ENCODE measurements at places on chromosomes 12 and 14.

DNA sequence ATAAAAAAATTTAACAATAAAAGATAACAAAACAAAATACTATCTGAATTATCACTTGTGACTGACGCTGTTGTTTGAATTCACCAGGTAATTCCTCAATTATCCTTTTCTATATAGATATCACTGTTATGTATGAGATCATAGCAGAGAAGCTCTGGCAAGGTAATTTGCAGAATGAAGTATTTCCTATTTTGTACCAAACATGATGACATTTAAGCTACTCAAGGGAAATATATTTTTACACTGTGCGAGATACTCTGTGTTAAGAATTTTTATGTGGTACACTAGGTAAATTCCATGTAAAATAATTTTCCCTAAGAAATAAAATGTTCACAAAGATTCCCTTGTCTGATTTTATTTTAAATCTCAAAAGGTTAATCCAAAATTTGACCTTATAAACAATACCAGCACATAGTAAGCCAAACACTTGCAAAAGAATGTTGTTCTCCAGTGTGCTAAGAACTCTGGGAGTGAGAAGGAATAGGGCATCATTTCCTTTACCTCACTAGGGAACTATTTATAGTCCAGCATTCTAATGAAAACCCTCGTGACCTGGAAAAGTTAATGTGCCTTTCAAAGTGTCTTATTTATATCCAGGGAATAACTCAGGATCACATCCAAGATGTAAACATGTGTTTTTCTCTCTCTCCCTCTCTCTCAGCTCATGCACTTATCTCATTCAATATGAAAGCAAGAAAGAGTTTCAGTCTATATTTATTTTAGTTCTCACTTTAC, 115.2 kb upstream of the RAP1B start:
- no peak for DNase-seq

- no peak for DNase-seq
These were observed 174.8 kb upstream of the CDKN3 start for GRCh38 chr14:54221971-54222370.

DNA sequence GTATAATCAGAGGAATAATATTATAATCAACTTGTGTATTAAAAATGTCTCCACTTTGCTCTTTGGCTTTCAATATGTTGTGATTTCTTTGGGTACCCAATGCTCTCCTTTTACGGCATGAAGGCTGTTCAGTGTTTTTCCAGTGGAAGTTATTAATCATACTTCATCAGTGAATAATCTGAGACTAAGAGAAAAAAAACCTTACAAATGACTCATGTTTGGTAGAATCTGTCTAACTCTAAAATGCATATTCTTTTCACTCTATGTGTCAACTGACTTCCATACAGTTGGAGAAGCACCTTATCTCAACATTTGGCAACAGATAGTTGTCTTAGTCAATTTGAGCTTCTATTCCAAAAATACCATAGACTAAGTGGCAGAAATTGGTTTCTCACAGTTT, 82.2 kb downstream of the PTPRO start:
- no peak for DNase-seq

DNA sequence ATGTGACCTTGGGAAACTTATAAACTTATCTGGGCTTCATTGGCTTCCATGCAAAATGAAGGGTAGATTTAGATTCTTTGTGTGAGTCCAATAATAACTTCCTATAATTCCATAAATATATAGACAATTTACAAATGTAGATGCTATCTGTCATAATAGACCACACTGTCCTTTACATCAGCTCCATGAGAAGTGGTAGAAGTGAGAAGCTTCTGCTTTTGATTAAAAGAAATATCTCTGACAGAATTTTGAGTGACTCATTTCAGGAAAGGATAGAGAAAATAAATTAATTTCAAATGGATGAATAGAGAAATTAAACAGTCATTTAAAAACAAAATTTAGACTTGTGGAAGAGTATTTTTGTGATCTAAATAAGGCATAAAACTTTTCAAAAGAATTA, 329.7 kb upstream of the ATP2B1 start:
- DNase-seq = no peak

GRCh38 chr14:101587441-101587911, 26.2 kb downstream of the DIO3 start:
- no peak for DNase-seq

- no peak for DNase-seq
These were observed 18.8 kb upstream of the PIK3C2G start for GRCh38 chr12:18242380-18243089.

DNA sequence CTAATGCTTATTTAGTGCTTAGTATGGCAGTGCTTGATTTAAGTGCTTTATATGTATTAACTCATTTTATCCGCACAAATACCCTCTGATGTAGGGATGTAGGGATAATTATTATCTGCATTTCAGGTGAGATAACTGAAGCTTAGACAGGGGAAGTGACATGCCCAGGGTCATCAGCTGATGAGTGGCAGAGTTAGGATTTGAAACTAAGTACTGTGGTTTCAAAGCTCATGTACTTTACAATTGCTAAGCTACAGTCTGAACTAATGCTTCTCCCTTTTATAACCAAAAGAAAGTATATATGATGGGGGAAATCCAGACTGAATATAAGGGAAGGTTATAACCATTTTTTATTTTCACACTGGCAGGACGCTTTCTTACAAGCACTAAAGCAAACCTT, 229.6 kb upstream of the NAV3 start:
- DNase-seq = no peak

DNA sequence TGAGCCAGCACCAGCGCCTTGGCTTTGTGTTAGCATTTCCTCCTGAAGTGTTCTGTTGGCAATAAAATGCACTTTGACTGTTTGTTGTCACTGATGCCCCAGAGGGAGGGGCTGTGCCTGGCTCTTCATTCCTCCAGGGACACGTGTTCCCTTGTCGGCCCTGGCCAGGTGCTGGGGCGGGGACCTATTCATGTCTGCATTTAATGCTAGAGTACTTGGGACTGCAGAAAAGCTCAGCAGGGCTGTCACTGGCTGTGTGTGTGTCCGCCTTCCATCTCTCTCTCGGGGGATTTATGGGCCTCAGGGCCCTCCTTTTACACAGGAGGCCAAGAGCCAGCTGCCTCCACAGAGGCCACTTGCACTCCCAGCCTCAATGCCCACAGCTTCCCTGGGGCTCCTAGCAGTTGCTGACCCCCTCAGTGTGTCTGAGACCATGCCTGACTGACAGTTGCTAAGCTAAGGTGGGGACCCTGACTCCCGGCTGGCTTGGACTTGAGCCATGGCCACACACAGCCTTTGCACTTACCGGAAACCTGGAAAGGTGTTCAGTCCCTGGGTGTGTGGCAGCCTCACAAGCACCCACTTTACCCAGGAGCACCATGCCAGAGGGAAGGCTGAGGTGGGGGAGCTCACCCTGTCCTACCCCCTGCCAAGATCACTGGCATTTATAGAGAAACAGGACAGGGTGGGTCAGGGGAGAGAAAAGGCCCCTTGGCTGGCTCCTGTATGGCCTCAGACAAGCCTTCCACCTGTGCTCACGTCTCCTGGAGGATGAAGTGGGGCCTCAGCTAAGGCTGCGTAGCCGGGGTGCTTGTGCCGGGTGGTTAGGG, 27.8 kb downstream of the HIP1R start:
- no peak for DNase-seq

DNA sequence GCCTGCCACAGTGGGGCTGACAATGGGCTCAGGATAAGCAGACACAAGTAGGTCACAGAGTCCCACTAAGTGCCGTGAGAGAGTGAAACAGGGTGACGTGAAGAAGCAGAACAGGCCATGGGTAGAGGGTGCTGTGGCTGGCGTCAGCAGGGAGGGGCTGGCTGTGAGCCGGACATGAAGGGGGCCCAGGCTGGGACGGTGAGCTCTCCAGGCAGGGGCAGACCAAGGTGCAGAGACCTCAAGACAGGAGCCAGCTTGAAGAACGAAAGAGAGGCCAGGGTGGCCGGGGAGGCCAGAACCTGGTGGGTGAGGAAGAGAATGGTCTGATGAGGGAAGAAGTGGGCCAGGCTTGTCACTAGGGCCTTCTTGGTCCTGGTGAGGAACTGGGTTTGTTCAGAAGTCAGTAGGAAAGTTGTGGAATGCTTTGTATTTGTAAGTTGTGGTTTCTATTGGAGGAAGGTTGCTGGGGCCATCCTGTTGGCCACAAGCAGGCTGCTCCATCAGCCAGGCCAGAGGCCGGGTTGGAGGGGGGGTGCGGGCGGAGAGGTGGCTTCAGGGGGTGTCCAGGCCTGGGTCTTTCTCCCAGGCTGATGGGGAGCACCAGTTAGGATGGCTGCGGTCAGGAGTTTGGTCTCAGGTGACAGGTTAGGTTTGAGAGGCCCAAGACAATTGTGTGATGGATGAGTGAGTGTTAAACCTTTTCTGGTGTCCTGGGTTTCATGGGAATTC, 21.4 kb upstream of the MLXIP start:
- no peak for DNase-seq

- no peak for DNase-seq
These were observed 14.7 kb downstream of the RHOF start for GRCh38 chr12:121778567-121779421.

- DNase-seq = no peak
These were observed 102.1 kb downstream of the ERGIC2 start for GRCh38 chr12:29278673-29279420.

DNA sequence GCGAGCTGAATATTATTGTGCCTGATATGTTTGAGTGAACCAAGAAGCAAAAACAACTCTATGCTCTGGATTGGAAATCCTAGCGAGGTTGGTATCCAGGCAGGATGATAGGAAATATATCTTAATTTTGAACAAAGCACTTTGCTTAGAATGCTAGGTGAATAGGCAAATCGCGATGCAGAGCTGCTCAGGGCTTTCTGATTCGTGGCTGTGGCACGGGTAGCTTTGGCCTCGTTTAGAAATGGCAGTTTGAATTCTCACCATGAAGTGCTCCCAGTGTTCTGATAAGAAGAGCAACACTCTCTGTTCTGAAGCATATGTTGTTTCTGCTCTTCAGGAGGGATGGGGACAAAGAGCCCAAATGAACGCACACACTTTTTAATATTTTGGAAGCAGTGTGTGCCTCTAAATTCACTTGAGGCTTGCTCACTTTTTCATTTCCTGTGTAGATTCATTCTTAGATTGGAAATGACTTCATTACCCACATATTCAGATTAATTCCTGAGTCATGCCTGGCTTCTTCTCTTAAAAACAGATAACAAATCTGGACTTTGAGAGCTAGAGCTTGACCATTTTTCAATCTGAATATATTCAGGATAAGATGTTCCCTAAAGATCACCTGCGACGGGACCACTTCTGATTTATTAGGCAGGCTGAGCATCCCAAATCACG, 200.9 kb downstream of the RPAP3 start:
- DNase-seq = no peak

DNA sequence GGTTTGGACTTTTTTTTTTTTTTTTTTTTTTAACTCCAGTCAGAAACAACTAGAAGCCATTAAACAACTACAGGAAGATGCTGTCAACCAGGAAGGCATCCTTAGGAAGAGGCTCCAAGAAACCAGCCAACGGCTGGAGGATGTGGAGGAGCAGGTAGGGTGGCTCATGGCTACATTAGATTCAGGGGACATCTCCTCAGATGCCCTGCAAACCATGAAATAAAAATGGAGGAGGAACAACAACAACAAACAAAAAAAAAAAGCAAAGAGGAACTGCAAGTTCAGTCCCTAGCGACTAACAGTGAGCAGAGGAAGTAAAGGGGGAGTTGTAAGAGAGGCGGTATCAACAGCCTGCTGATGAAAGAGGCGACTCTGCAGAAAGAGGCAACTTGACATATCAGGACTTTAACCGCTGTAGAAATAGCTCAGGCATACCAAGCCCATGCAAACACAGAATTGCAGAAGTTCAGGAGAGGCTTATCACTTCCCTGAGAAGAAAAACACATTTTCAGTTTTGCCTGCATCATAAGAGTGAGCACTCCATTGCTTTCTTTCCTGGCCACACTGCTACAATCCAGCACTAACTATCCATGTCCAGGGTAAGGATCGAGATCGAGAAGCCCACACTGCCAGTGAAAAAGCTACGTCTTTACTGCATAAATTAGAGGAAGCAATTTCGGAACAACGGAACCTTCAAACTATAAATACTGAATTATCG, 103.5 kb upstream of the BCAT1 start:
- DNase-seq = no peak

DNA sequence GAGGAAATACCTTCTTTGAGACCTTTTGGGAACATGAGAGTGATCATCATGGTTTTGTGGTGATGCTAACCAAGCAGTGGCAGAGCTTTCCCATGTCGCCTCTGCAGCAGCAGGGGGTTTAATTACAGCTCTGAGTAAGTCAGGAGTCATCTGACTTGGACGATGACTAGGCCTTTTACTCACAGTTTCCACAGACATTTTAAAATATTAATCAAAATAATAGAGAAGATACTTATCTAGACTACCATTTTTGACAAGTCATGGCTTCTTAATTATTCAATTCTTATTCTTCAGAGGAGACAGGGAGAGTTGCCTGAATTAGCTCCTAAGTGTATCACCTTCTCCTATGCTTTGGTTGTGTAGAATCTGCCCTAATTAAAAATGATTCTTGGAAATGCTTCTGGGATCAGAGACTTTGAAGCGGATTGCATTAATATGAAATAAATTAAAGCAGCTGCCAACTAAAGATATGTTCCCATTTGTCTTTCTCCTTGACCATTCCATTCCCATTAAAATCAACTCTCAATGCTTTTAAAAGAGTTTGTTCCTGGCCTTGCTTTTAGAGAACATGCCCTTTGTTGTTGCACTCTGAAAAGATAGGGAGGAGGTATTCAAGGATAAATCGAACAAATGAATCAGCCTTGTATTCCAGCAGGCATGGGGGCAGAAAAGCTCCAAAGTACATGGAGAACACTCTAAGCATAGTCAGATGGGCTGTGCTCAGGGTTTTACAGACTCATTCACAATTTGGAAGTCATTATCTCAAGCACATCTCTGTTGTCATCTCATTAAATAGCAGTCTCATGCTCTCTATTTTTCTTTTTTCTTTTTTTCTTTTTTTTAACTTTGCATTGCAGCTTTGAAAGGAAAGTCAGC, 7.7 kb upstream of the IFNG-AS1 start:
- no peak for DNase-seq

- DNase-seq = no peak
These were observed 36.2 kb downstream of the SYNE3 start for GRCh38 chr14:95480109-95480886.

DNA sequence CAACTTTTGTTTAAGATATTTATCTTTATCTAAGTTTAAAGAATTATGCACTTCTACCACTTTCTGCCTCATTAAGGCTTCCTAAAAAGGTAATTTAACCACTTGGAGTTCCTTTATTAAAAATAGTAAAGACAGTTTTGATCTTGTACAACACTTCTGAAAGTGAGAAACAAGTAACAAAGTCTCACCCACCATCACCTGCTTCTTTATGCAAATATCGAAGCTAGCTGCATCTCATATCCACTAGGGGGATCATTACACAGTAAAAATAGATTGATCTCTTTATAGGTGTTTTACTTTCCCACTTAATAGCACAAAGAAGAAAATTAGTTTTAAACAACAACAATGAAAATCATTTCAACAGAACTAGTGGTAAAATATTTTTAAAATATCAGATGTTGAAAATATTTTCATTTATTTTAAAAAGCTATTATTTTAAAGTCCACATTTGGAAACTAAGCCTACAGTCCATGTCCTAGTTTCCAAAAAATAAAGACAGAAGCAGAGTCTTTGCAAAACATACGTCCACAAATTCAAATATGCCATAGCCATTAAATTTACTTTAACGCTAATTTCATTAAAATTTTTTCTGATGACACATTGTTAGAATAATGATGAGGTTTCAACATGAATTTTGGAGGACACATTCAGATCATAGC, 160.0 kb upstream of the SOX5 start:
- DNase-seq = no peak
